ENCODE measurements at places on chromosomes 5 and 9.
A peak's percentile ranks its signal among the peaks of the same experiment; 100 is the strongest.

DNA sequence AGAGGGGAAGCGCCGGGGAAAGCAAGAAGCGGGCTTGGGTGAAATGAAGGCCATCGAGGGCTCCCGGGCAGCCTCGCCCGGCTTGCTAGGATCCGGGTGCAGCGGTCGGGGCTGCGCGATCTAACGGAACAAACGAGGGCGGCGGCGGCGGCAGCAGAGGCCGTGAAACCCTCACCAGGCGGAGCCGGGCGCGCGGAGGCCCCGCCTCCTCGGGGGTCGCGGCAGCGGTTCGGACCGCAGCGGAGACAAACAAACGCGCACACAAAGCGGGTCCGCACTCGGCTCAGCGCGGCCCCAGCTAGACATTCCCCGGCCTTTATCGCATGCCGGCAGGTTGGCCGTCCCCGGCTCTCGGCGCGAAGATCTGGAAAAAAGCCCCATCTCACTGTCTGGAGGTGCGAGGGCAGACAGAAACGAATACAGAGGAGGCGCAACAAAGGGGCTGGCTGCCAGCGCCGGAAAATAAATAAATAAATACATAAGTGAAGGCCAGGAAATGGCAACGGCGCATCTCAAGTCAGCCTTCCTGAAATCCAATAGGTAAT lies 10.5 kb upstream of the TRIM36 start:
- peak; percentile 15 for DNase-seq

DNA sequence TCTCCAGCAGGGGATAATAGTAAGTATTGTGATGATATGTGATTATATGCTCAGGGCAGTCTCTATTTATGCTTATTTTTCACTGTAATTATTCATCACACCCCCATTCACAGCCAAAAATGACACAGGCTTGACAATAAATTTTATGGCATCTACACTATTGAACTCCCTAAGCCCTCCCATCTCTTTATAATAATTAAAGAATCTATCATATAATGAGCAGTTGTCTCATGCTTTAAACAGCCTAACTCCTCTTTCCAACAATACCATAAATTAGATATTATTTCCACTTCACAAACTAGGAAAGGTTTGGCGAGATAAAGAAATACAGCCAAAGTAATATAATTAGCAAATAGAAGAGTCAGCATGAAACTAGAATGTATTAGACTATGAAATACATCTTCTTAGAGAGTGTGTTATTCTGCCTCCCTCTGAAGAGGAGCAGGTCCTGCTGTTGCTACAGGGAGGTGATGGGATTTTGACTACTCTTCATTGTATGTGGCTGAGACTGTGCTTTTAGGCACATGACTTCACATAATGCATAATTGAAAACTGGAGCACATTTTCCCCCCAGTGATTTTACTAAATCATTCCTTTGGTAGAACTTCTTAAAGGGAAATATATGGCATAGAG lies 488.8 kb downstream of the HTR1A start:
- no peak for DNase-seq

DNA sequence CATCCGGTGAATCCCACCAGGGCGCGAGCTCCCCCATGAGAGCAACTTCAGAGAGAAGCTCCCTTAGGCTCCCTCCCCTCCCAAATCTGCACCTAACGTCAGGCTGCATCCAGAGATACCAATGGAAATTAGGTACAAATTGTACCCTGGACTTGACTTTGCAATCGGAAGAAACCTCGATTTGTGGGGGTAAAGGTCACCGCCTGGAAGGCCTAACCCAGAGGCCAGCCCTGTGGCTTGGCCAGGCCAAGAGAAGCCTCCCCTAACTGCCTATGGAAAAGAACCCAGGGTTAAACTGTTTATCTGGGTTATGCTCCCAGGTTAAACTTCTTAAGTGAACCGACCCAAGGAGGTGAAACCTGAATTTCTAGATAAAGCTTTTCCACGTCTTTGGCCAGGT lies 80.4 kb downstream of the GTF3C4 start:
- no peak for DNase-seq

DNA sequence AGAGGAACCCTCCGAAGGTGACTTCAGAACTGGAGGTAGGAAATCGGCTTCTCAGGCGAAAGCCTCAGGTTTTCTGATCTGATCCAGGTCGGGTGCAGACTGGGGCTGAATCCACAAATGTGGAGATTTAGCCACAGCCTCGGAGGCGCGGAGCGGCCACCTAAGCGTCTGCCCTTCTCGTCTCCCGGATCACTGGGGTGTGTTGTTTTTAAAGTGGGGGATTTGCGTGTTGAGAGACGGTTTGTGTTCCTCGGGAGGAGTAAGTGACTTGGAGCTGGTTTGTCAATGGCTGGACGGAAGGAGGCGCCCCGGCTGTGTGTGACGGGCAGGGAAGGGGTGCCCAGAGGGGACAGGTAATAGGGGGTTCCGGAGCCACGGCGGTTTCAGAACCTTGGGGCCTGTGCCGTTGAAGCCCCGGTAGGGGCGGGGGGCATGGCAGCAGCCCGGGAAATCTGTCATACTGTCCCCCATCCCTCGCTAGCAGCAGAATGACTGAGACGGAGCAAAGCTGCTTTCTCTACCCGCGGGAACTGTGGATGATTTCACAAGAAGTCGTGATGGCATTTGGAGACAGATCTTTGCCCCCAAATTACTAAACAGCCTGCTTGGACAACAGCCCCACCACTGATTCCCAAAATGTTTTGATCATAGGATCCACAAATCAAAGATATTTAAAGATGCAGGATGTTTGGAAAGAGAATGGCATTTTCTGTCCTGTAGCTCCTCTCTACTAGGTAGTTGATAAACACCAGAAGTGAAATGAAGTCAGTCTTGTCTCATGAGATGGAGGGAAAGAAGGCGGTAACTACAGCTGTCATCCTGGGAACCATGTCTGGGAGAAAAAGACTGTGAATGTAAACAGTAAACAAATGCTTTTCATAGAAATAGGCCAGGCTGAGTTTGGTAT lies 216.5 kb downstream of the PDZD2 start:
- DNase-seq: peak; percentile 7

DNA sequence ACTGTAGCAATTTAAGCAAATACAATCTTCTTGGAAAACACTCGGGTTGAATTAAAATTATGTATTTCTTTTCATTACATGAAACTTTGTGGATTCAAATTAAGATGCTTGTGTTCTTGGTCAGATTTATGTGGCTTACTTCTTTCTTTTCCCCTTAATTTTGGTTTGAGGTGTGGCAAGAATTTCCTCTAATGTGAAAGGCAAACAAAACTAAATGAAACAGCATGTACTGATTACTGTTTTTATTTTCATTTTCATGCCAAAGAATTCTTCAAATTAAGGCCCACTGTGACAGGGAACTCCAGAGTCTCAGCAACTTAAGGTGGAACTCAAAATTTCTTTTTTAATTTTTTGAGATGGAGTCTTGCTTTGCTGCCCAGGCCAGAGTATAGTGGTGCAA lies at the start of gene OMD:
OMD (minus strand) TSS at position 132 of the 400 bp plus-strand sequence. CDS start 6,913 bp downstream, outside the sequence.
- no peak for DNase-seq

- DNase-seq: no peak
Observed at GRCh38 chr5:85441156-85441555, 1056.5 kb upstream of the EDIL3 start.

DNA sequence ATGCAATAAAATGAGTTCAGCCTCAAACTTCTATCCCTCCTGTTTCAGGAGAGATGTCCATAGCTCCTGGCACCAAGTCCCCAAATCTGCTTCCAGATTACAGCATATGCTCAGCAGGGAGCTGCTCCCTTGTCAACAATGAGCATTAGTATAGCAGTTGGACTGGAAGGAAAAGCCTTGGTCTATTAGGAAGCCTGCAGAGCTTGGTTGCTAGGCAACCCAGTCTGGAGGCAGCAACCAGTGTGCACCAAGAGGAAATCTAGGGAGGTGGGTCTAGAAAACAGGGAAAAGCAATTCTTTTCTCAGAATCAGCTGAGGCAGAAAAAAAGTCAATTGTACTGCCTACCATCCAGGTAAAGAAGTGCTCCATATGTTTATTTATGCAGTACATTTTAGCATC lies 229.5 kb upstream of the NMUR2 start:
- no peak for DNase-seq

GRCh38 chr9:138103849-138104206 lies 226.2 kb downstream of the CACNA1B start:
- DNase-seq: no peak

GRCh38 chr5:149283626-149284480 lies 12.2 kb downstream of the AFAP1L1 start:
- no peak for DNase-seq

DNA sequence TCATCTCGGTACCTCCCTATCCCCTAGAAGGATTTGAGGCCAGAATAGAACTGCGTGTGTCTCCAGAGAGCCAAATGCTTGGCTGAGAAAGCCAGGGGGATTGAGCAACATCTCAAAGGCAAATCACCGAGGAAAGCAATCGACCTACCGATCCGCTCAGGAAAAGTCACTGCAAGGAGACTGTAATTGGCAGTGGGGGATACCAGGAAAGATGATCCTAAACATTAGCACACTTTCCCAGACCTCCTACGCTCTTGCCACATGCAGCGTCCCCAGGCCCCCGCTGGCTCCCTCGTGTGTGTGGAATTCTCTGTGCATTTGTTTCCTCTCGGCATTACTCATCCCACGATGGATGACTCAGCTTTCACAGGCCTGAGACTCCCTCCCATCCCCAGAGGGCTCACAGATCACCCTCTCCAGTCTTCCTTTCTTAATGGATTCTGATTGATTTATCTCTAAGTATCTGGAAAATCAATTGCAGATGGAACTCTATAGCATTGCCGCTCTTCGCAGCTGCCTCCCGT lies 82.2 kb upstream of the ICE1 start:
- no peak for DNase-seq

GRCh38 chr9:128886211-128886891 lies 4.4 kb downstream of the LRRC8A start:
- DNase-seq: no peak

Measured in activated CD4-positive, alpha-beta T cell treated with anti-CD3 and anti-CD28 coated beads, Interleukin-2, amount 50 U/mL, for 4 hours (primary cell).